NCI-H1092 treated with DMSO at 0.1 percent for 48 hours (cell line): ENCODE measurements at places on chromosomes 5 and 9.

GRCh38 chr5:127959152-127959764 lies 124.3 kb upstream of the SLC12A2 start:
- DNase-seq = peak; percentile 80

GRCh38 chr5:141657937-141658545 lies 6.8 kb upstream of the FCHSD1 start:
- no peak for DNase-seq

GRCh38 chr9:101628173-101628572 lies 33.4 kb upstream of the PPP3R2 start:
- DNase-seq = no peak

- DNase-seq = no peak
Observed at GRCh38 chr5:15585128-15585527, 85.1 kb downstream of the FBXL7 start.

- no peak for DNase-seq
Observed at GRCh38 chr5:17288570-17288969, 71.1 kb downstream of the BASP1 start.

DNA sequence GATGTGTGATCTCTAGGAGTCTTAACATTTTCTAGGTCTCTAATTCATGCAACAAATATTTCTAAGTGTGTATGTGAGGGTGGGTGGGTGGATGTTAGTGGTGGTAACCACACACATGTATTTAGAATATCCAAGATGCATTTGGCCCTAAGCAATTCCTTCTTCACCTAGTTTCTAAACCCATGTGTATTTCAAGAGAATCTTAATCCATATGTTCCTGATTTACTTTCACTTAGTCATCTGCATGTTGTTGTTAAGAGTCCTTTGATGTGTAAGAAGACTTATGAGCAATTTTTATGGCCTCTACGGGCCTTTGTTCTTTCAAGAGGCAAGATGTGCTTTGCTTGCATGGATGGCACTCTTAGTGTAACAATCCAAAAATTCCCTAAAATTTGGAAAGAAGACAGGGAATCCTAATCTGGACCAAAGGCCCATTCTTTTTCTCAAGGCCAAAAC lies 282.6 kb downstream of the SPATA31D1 start:
- DNase-seq = no peak

DNA sequence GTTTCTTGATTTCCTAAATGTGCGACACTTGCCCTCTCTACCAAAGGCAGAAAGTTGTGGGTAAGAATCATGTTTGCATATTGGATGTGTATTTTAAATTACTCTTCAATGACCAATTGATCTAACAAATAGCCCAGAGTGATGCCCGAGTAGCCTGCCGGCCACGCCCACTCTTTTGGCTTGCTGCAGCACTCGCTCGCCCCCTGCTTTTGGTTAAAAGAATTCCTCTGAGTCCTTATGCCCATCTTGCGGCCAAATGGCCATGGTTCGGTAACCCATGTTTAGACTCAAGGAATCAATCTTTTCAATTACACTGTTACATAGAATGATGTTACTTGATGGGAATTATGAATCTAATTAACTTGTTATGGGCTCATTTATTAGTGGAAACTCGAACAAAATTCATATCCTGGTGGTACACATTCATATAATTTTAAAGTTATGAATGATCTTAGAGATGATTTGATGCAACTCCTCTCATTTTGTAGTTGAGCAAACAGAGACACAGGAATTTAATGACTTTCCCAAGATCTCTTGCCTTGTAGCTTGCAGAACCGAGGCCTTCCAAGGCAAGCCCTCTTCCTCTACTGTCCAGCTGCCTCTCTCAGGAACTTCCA lies 36.5 kb downstream of the PPIC start:
- DNase-seq = no peak
